C1 segment of cervical spinal cord (tissue), 14 donors: ENCODE measurements at places on chromosomes 6 and 20.

DNA sequence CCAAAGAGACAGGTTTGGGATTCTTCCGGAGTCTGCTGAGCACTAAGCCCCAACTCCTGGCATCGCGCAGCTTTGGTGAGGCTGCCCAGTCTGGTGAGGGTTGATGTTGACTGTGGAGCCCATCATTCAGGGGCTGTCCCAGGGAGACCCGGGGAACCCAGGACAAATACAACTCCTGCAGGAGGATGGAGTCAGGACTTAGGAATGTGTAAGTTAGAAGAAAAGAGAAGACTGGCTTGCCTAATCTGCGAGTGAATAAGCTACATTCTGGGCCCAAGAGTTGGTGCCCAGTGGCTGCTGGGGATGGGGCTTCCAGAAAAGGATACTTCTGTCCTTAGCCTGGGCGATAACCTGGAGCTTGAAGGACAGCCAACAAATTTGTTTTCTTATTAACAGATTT lies 47.9 kb downstream of the STK35 start:
- DNase-seq: no peak

GRCh38 chr20:23629017-23629541 lies 8.7 kb downstream of the CST3 start:
- DNase-seq: no peak

- no peak for DNase-seq
Observed at GRCh38 chr20:4876301-4876700, 125.0 kb downstream of the SLC23A2 start.

GRCh38 chr6:169034516-169035167 lies 219.0 kb downstream of the THBS2 start:
- DNase-seq: no peak

- no peak for DNase-seq
Observed at GRCh38 chr20:53929974-53930650, 140.3 kb downstream of the BCAS1 start.

DNA sequence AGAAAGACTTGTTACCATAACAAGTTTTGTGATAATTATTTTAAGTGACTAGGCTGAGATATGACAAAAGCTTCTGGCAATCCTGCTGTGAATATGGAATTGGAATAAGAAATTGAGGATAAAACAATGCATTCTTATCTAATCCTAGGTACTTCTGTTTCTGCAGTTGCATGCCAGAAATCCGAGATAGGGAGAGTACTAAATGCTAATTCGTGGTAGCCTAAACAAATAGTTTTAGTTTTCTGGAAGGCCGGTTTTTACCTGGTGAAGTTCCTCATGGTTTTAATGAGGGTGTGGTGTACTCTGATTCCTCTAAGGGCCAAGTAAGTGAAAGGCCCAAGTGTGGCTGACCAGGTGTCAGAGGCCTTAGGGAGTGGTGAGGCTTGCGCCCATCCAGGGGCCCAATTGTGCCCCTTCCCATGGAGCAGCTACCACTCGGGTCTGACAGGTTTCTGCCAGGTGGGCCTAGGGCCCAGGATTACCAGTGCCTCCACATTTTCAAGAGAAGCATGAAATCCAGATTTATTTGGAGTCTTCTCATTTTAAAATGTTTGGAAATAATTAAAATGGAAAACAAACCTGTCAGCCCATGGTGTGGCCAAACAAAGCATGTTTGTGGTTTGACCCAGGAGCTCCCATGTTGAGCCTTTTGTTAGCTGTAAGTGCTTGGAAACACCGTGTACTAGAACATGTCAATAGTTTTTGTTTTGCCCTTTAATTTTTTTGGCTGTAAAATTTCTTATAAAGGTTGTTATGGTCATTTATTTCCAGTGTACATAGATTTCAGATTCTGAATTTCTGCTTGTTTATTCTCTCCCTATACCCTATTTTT lies 6.6 kb downstream of the PLCB4 start:
- no peak for DNase-seq

- no peak for DNase-seq
Observed at GRCh38 chr20:51036226-51036625, 13.3 kb upstream of the KCNG1 start.

DNA sequence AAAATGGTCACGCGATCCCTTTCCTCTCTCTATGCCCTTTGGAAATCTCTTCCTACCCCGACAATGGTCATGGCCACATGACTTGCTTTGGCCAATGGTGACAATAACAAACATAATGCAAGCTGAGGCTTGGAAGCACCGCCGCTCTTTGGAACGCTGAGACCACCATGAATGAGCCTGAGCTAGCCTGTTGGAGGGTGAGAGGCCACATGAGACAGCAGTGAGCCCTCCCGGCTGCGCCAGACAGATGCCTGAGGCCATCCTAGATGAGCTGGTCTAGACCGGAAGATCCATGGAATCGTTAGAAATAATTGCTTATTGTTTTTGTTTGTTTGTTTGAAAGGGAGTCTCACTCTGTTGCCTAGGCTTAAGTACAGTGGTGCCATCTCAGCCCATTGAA lies 64.2 kb downstream of the STK35 start:
- DNase-seq: no peak

GRCh38 chr6:17945111-17945510 lies 42.3 kb downstream of the KIF13A start:
- DNase-seq: no peak

DNA sequence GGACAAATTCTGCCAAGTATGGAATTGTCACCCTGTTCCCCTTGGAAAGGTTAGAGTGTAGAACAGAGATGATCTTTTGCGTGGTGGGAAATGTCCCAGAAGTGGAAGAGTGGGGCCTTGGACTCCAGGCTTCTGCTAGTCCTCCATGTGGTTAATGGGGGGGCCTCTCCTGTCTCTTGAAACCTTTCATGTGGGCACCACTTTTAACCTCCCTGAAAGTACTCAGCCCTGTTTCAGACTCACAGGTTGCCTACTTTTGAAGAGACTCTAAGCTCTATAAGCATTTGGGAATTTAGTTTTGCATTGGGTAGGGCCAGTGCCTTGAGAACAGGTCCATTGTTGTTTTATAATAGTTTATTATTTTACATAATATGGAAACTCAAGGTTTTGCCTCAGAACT lies 17.5 kb downstream of the RREB1 start:
- no peak for DNase-seq

DNA sequence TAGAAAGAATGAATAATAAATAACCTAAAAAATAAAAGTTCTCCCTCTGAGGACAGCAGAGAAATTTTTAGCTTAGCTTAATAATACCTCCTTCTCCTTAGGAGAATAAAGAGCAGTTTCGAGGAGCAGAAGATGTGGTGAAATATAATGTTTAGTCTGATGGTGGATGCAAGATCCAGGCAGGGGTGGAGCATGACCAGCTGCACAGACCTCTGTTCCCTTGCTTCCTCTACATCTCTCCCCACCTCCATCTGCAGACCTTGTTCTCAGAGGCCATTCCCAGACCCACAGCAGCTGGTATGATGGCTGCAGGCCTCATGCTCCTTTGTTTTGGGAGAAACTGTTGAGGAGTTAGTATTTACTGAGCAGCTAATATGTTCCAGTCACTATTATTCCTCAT lies 1.5 kb downstream of the BTN3A2 start:
- no peak for DNase-seq

DNA sequence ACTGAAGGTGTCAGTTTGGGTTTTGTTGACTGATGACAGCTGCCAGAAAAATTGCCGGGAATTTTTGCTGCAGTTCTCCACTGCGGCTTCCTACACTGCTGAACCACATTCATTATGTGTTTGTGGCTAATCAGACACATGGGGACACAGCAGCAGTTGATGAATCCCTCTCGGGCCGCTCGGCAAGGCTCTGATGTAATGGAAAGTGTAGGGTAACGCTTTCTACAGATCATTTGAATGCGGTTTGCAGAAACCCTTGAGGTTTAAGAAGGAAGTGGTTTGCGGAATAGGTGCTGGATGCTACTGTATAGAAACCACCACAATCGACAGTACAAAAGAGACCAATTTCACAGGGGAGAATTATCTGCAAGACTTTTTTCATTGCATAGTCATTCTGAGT lies 138.7 kb upstream of the SASH1 start:
- no peak for DNase-seq

GRCh38 chr6:5582762-5583161 lies 321.4 kb downstream of the FARS2 start:
- DNase-seq: no peak

DNA sequence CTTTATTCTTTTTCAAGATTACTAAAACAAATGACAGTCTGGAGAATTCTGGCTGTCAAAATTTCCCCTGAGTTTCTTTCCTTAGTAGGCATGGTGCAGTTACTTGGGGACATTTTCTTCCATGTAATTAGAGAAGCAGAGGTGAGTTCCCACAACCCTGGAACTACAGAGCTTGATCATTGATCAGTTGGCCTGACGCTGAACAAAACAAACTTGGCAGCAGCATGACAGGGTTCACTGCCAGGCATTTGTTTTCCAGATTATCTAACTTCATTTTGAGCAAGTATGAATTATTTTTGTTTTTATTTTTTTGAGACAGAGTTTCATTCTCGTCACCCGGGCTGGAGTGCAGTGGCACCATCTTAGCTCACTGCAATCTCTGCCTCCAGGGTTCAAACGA lies 22.6 kb downstream of the IYD start:
- no peak for DNase-seq

DNA sequence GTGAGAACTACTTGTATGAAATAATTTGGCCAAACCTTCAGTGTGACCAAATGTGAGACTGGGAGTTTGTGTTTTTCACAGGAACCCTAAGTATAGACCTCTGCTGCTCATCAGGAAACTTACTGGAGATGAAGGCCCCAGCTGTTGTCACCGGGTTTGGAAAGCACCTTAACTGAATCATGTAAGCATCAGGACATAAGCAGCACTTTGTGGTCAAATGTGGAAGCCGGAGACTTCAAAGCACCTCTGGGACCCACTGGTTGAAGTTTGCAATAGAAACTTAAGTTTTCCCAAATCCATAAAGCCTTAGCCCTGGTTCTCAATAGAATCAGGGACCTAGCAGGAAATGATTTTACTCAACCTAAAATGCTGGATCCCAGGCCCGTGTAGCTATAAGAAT lies 14.3 kb downstream of the TTPAL start:
- no peak for DNase-seq

DNA sequence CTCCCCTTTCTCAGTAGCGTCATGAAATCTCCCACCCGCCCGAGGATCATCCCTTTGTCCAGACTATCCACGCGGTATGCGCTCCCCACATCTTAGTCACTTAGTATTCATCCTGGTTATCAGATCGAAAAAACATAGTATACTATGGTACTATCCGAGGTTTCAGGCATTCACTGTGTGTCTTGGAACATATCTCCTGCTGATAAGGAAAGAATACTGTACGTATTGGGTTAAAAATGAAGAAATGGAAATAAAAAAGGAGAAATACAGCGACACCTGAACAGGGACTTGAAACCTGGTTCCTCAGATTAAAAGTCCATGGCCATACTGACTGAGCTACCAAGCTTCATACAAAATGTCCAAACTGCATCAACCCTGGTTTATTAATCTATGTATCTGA lies 14.0 kb downstream of the HMGN4 start:
- DNase-seq: no peak

DNA sequence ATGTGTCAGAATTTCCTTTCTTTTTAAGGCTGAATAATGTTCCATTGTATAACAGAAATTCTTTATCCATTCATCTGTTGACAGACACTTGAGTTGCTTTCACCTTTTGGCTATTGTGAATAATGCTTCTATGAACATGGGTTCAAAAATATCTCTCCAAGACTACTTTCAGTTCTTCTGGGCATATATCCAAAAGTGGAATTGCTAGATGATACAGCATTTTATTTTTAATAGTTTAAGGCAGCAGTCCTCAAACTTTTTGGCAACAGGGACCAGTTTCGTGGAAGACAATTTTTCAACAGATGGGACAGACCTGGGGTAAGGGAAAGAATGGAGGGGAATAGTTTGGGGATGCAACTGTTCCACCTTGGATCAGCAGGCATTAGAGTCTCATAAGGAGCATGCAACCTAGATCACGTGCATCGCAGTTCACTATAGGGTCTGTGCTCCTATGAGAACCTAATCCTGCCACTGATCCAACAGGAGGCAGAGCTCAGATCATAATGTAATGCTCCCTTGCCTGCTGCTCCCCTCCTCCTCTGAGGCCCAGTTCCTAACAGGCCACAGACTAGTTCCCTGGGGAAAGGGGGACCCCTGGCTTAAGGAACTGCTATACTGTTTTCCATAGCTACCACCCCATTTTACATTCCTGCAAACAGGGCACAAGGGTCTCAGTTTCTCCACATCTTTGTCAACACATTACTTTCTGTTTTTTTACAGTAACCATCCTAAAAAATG lies 239.9 kb upstream of the RNF217 start:
- no peak for DNase-seq

DNA sequence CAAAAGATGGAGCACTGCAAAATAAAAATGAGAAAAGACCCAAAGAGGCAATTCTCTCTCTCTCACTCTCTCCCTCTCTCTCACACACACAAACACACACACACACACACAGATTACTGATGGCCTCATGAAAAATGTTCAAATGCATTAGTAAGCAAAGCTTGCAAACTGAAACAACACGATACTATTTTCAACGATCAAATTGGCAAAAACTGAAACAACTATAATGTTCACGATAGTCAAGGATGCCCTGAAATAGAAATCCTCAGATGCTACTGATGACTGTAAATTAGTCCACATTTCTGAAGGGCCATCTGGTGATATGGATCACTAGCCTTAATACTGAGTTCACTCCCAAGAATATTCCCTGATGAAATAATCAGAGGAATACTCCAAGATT lies 100.8 kb downstream of the TRERF1 start:
- DNase-seq: no peak

DNA sequence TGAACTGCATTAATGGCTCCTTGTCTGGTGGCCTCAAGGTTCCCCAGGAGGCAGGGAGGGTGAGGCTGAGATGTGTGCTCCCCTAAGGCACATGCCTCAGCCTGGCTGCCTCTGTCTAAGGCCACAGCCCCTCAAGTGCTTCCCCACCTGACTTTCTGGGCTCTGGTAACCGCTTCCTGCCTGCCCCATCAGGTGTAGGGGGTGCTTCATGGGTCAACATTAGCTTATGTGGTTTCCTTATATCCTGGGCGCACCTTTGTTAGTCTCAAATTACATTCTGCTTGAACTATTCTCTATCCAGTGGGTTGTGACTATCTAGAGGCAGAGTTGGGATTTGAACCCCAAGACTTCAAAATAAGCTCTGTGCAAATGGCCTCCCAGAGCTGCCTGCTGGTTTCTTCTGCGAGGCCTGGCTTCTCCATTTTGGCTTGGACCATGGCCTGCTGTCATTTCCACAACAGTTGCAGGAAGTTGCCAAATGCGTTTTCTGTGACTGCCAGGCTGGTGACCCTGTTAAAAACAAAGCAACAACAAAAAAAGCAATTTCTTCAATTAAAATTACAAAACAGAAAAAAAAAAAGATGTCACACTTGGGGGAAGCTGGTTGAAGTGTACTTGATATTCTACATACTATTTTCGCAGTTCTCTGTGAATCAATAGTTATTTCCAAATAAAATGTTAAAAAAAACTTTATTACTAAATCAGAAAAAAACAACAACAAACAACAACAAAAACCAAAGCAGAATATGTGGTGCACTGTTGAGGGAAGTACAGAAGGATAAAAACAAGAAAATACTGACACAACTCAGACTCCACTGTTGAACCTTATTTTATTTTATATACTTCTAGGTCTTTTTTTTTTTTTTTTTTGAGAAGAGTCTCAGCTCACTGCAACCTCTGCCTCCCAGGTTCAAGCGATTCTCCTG lies 20.0 kb upstream of the ZNFX1 start:
- no peak for DNase-seq

GRCh38 chr20:58453391-58453790 lies 61.8 kb downstream of the APCDD1L start:
- no peak for DNase-seq
